ENCODE measurements at places on chromosomes 7 and 10. TPM values are rescaled to one million over a fixed set of nuclear protein-coding genes. Genes with fewer than 3 reads are reported as not detected.

DNA sequence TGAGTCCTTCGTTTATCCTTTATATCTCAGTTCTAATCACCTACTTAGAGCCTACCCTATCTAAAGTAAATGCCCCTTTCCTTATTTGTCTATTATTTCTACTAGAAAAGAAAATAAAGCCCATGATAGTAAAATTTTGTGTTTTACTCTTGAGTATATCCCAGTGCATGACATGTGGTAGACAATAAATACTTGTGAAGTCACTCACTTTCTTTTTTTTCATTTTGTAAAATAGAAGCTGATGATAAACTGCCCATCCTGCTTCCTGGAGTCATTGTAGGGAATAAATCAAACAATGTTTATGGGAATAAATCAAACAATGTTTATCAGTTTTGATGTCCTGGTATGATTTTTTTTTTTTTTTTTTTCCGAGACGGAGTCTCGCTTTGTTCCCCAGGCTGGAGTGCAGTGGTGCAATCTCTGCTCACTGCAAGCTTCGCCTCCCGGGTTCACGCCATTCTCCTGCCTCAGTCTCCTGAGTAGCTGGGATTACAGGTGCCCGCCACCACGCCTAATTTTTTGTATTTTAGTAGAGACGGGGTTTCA is 36.1 kb downstream of the BTRC start:
- DNase-seq: no peak

- no peak for DNase-seq
Measured at GRCh38 chr7:12954380-12955033, 267.1 kb downstream of the ARL4A start.

- DNase-seq: no peak
Measured at GRCh38 chr7:104643587-104644217, 315.3 kb downstream of the LHFPL3 start.

DNA sequence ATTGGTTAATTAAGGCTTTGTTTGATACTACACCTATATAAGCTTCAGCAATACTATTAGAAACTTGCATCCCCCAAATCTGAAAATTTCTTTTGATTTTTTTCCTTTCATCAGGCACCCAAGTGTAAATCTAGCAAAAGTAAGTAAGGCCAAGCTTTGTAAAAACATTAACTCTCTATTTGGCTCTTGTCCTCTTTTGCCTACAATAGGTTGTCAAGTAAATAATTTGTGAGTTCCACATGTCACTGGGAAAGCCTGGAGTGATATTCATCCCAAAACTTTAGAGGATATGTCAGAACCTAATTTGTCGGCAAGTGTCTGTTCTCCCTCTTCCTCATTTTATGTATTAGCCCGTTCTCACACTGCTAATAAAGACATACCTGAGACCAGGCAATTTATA is 492.4 kb downstream of the IPMK start:
- no peak for DNase-seq

DNA sequence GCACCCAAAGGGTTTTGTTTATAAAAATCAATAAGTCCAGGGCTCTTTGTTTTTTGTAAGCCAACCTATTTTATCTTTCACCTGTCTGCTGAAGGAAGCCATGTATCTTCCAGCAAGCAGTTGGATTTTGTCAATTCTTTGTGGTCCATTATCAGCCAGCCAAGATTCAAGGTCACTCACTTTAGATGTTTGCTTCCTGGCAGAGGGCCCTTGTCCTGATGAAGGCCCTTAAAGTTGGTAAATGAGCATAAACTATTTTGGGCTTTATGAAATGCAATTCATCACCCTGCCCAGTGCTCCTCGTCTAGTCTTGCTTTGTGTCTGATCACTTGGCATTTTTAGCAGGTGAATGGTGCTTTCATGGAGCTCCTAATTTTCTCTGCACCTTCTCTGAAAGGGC is 1004.2 kb downstream of the GRID1 start:
- DNase-seq: no peak

- no peak for DNase-seq
Measured at GRCh38 chr10:99852481-99853213, 70.2 kb downstream of the ABCC2 start.

CAMK1D gene
- total RNA-seq: 13.0 TPM

- no peak for DNase-seq
Measured at GRCh38 chr7:2290877-2291276, 23.4 kb downstream of the SNX8 start.

DNA sequence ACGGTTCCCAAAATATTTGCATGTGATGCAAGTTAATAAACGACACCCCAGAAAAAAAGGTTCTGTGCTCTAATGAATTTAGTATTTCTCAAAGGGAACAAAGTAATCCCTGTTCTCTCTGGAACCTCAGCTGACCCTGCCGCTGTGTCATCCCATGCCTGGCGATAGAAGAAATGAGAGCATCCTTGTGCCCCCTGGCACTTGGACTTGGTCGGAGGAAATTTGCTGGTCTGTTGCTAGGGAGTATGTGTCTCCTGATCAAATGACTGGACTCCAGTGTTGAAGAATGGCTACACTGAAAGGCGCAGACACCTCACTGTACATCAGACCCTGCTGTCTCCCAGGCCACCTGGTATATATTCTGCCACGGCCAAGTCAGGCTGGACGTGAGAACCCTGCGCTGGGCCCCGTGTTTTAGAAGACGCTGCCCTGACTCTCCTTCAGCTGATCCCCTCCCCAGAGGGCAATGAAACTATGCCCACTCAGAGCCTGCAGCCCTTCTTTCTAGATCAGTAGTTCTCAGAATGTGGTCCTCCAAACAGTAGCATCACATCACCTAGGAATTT is 67.2 kb downstream of the THNSL1 start:
- DNase-seq: no peak

- no peak for DNase-seq
Measured at GRCh38 chr10:35208949-35209613, 82.4 kb downstream of the CREM start.

DNA sequence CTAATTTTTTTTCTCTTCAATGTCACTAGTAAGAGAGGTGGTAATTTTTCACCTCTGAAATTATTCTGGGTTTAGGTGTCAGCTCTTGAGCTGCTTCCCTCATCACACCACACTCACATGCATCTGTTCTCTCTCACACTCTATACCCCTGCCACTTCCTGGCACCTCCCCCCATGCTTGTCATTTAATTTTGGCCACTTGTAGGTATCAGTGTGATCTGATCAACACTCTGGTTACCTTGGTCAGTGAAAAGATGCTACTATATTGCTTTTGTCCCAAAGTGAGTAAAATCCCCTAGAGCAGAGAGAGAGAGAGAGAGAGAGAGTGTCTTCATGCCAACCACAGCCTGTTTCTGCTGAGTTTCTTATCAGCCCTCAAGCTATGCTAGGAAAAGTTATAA is 42.5 kb downstream of the STK17A start:
- DNase-seq: no peak

SHTN1 gene
- total RNA-seq: 0.39 TPM

- no peak for DNase-seq
Measured at GRCh38 chr10:131575877-131576276, 264.4 kb upstream of the TCERG1L start.

UPK3BL1 gene
- total RNA-seq: 43.4 TPM

DNA sequence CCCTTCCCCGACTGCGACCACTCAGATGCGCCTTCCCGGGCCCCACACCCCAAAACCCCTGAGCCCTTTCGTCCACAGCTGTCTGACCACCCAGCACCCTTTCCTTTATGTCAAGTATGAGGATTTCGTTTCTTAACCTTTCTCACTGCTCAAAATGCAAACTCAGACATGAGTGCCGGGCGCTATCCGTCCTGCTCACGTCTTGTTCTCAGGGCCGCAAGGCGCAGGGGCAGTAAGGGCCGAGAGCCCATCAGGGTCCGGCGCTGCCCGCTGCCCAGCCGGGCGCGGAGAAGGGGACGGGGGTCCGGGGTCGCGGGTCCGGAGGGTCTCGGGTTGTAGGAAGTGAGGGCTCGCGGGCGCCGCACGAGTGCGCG is 670 bp upstream of the RBM33 start:
- DNase-seq: no peak

- DNase-seq: no peak
Measured at GRCh38 chr7:120353171-120353570, 80.2 kb downstream of the KCND2 start.

DNA sequence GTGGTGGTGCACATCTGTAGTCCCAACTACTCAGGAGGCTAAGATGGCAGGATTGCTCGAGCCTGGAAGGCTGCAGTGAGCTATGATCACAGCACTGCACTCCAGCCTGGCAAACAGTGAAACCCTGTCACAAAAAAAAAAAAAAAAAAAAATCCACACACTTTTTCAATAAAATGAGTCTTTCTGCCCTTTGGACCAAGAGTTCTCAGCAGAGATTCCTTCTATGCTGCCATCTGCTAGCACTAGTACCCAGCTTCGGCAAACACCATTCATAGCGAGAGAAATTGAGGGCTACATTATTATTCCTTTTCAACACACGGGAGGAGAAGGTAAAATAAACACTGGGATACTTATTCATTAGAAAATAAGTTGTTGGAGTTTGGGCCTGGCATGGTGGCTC is 43.4 kb upstream of the CCDC7 start:
- DNase-seq: no peak

DNA sequence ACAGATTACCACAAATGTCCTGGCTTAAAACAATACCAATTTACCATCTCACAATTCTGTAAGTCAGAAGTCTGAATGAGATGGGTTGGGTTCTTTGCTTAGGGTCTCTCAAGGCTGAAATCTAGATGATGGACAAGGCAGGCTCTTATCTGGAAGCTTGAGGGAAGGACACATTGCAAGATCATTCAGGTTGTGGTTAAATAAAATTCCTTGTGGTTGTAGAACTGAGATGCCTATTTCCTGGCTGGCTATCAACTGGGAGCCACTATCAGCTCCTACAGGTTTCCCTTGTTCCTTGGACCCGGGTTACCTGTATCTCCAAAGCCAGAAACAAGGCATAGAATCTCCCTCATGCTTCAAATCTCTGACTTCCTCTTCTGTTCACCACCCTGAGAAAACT is 148.4 kb downstream of the MDFIC start:
- no peak for DNase-seq

GRCh38 chr7:11726001-11726793 is 105.8 kb downstream of the THSD7A start:
- no peak for DNase-seq

GRCh38 chr10:31261511-31262311 is 57.3 kb upstream of the ZEB1 start:
- DNase-seq: no peak

EN2 gene
- total RNA-seq: not detected

DNA sequence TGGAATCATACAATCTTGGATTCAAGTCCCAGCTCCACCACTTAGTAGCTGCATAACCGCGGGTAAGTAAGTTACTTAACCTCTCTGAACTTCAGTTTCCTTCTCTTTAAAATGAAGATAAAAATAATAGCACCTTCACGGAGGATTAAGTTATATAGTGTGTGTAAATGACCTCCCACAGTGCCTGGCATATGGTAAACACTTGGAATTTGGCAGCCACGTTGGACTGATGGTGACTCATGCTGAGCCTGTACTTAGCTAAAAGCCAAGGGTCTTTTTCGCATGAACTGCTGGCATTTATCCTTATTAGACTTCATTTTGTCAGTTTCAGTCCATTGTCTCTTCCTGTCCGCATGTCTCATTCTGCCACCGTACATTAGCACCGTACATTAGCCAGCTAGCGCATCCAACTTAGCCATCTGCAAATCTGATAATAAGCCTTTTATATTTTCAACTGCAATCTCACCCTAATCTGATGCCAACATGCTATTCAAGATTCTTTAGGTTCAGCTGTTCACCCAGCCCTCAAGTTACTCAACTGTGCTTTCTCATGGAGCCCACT is 11.2 kb downstream of the SLC13A4 start:
- no peak for DNase-seq
